CD4-positive, alpha-beta T cell treated with Interleukin-1 beta for 1 hour (primary cell): ENCODE measurements at places on chromosomes 3 and 15.

- DNase-seq: no peak
Observed at GRCh38 chr3:104126463-104126862, 1240.2 kb upstream of the ALCAM start.

DNA sequence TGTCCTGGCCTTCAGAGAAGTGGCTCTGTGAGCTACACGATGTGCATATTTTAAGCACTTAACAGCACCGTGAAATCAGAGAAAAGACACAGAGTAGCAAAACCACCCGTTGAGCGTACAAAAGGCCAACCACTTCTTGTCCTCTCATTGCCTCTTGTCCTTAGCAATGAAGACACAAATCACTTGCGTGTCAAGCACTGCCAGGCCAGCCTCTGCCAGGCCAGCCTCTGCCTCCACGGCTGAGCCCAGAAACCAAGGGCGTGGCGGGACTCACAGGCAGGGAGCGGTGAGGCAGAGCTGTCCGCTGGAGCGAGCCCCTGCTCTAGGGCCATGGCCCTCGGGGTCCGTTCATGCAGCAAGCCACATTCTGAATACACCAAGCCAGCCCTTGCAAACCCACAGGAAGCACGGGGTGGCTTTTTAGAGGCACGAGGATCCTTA lies 4.0 kb downstream of the MUC4 start:
- DNase-seq: no peak

- DNase-seq: no peak
Observed at GRCh38 chr3:16270855-16271254, 5.8 kb downstream of the OXNAD1 start.

GRCh38 chr15:77461486-77461885 lies 40.8 kb downstream of the HMG20A start:
- no peak for DNase-seq

DNA sequence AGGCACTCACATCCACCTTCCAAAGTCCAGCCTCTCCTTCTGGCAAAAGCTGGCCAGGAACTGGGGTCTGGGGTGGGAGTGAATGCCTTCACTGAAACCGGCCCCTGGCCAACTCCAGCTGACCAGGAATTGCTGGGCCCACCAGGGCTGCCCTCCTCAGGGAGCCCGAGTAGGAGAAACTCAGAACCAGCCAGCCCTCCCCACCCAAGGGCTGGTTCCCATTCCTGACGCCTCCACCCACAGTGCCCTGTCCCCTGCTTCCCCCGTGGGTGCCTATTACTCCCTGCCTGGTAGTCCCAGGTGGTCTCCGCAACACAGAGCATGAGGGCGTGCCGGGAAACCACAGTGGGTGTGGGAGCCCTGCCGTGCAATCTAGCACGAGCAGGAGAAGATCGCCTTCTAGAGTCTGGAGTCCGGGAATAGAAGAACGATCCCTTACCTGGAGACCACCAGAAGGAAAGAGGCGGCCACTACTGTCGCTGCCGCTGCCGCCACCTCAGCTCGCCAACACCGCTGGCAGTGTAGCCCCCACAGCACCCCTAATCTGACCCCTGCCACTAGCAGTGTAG lies 178.8 kb downstream of the POTEB3 start:
- DNase-seq: no peak

DNA sequence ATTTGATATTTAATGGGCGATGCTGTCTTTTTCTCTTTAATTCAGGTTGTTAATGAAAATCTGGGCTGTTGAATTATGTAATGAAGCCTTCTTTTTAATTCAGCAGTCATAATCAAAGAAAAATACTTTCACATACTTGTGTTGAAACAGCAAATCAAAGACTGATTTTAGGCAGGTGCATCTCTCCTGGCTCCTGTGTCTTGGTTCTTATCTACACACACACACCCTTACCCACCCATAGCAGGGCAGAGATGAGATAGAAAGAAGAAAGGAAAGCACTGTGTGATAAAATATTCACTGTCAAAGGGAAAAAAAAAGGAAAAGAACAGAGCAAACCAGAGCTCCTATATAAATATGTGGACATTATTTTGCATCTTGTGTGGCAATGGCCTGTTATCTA lies 130.6 kb upstream of the CGNL1 start:
- no peak for DNase-seq

DNA sequence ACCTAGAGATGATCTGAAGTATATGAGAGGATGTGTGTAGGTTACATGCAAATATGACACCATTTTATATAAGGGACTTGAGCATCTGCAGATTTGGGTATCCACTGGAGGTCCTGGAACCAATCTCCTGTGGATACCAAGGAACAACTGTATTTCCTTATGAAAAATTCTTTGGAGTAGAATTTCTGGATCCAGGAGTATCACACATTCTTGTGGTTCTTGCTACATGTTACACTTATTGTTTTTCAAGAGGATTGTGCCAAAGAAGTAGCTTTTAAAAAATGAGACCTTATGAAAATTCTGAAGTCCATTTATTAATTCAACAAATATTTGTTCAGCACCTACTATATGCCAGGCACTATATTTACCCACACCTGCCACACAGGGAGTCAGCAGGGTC lies 15.7 kb upstream of the TBC1D23 start:
- no peak for DNase-seq
